Hindlimb muscle (tissue), 1 donor: ENCODE measurements at places on chromosomes 7 and 10. TPM values are rescaled to one million over a fixed set of nuclear protein-coding genes. Genes with fewer than 3 reads are reported as not detected.

Gene TAS2R5
- 2.5 TPM for polyA plus RNA-seq

Gene GPR85
- 1.5 TPM for polyA plus RNA-seq

Gene LRIT1
- not detected for polyA plus RNA-seq

Gene LEP
- polyA plus RNA-seq = 0.05 TPM

GRCh38 chr7:64887756-64888508, 15.1 kb upstream of the ZNF273 start:
- no peak for DNase-seq

DNA sequence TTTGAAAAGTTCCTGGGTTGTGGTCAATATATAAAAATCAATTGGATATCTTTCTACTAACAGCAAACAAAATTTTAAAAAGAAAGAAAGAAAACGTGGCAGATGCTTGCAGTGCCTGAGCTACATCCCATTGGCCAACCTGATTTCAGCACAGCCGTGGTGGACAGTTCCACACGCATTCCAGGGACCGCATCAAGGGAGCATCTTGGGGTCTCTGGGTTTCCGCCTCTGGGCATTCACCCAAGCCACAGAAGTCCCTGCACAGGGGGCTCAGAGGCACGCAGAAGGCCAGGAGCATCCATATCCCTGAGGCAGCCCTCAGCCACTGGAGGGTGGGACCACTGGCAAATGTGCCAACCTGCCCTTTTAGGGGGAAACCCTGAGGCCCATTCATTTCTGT, 254.5 kb upstream of the RNF32 start:
- DNase-seq = peak; percentile 11

- DNase-seq = no peak
These were observed 7.0 kb downstream of the HHEX start for GRCh38 chr10:92696606-92697383.

- DNase-seq = no peak
These were observed 202.0 kb downstream of the WDR11 start for GRCh38 chr10:121053151-121053550.

GRCh38 chr10:6841761-6842160, 261.7 kb upstream of the PRKCQ start:
- no peak for DNase-seq

- no peak for DNase-seq
These were observed 26.1 kb downstream of the WAC start for GRCh38 chr10:28558923-28559508.

DNA sequence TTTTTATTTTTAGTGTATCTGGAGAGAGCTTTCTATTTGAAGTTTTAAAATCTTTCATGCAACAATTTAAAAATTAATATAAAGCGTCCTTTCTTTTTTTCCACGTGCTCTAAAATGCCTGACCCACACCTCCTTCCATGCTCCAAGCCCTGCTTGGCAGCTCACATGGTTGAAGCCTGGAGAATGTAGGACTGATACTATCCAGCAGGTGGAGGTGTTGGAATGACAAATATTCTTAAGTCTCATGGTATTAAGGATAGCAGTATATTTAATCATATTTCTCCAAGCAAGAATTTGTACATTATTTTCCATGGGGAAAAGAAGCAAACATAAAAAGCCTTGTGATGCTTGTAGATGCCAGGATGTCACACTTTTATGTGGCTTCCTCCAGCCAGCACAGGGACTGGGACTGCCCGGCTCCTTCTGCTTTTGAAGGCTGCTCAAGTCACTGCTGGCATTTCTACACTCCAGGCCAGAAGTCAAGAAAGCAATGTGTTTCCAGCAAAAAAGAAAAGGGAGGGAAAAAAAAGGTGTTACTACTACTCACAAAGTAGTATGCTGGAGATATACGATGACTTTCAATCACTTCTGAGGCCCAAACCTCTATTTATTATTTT, 49.7 kb downstream of the BZW2 start:
- peak; percentile 19 for DNase-seq

GRCh38 chr10:71483885-71484751, 87.4 kb downstream of the CDH23 start:
- DNase-seq = no peak

- DNase-seq = no peak
These were observed 89.2 kb upstream of the BMPER start for GRCh38 chr7:33816106-33816505.
